Endodermal cell (in vitro differentiated cells): ENCODE measurements at places on chromosomes 7 and 10. TPM values are rescaled to one million over a fixed set of nuclear protein-coding genes. Genes with fewer than 3 reads are reported as not detected.

DNA sequence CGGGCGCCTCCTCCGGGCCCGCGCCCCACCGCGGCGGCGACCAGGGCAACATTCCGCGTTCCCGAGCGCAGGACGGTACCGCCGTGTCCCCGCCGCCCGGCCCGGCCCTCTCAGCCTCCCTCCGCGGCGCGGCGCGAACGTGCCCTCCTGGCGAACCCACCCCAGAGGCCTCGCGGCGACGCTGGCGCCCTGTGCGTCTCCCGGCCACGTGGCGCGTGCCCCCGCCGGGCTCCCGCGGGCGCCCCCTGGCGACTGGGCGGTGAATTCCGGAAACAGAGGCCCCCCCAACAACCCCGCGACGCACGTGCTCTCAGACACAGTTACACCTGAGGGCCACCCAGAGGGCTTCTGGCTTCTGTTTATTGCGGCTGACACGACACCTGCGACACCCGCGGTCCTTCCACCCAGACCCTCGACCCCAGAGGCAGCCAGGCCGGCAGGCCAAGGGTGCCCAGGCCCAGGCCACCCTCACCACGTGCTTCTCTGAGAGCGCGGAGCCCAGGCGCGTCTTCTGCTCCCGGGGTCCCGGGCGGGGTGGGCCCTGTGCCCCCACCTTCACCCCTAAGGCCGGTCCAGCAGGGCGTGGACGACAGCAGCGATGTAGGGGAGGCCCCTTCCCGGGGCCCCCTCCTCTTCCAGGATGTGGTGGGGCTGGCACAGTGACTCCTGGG, at the start of gene SAP25:
TSS of gene SAP25 (minus strand) at position 210 of the 671 bp plus-strand sequence. CDS start at position 52, 158 bp downstream.
- no peaks in the 10 kb centered on the region for H3K27me3 ChIP-seq
- H3K4me3 ChIP-seq, result no peak within 1 kb of the TSS
- H3K4me1 ChIP-seq, result peaks cover 4% of the 10 kb centered on the region
- H3K36me3 ChIP-seq, result peaks cover 10% of the 10 kb centered on the region

- H3K4me3 ChIP-seq, result peak overlapping the region; percentile 84
- DNase-seq, result peak; percentile 93
These were observed 123.7 kb downstream of the TACC2 start for GRCh38 chr10:122112625-122113160.

DNA sequence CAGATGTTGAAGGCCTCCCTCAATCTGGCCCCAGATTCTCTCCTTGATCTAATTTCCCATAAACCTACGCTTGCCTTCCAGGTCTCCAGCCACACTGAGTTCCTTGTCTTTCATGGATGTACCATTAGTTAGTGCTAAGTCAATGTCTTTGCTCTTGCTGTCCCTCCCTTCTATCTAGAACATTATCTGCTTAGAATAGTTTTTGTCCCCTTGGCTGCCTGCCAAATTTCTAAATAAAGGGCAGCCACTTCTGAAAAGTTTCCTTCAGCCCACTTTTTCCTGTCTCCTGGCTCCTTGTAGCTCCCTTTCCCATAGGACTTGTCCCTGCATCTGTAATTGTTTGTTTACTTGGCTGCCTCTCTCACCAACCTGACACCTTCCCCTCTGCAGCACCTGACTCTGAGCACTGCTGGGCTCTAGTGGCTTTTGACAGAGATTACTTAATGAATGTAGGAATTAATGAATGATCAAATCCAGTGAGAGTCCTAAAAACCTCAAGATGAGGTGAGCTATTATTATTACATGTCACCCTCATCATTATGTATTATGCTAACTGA, 58.3 kb downstream of the CXCL12 start:
- H3K4me3 ChIP-seq, result no peak overlapping the region

DNA sequence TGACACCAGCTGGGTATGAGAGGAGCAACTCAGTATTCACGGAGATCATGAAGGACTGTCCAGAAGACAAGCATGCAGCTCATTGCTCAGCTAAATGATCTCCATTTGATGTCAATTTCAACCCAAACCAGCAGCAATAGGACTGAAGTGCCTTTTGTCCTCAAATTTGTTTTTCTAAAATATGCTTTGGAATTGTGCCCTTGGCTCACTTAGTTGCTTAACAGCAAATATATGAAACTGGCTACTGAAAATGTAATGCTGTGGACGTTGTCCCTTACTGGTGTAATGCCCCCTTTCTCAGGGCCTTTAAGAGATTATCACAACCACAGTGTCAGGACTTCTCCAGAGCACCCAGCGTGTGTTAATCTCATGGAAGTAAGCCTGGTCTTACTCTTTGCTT, 236.2 kb downstream of the SKIDA1 start:
- no peak for DNase-seq
- peak overlapping the region; percentile 84 for H3K4me3 ChIP-seq
- H3K27me3 ChIP-seq, result no peaks in the 10 kb centered on the region
- H3K4me1 ChIP-seq, result peaks cover 17% of the 10 kb centered on the region
- no peak overlapping the region for H3K27ac ChIP-seq

GRCh38 chr7:432933-433332, 86.7 kb downstream of the PDGFA start:
- H3K36me3 ChIP-seq, result no peaks in the 10 kb centered on the region
- no peak for DNase-seq
- H3K27me3 ChIP-seq, result no peaks in the 10 kb centered on the region
- peaks cover 5% of the 10 kb centered on the region for H3K4me1 ChIP-seq
- no peak overlapping the region for H3K4me3 ChIP-seq
- H3K27ac ChIP-seq, result no peak overlapping the region

DNA sequence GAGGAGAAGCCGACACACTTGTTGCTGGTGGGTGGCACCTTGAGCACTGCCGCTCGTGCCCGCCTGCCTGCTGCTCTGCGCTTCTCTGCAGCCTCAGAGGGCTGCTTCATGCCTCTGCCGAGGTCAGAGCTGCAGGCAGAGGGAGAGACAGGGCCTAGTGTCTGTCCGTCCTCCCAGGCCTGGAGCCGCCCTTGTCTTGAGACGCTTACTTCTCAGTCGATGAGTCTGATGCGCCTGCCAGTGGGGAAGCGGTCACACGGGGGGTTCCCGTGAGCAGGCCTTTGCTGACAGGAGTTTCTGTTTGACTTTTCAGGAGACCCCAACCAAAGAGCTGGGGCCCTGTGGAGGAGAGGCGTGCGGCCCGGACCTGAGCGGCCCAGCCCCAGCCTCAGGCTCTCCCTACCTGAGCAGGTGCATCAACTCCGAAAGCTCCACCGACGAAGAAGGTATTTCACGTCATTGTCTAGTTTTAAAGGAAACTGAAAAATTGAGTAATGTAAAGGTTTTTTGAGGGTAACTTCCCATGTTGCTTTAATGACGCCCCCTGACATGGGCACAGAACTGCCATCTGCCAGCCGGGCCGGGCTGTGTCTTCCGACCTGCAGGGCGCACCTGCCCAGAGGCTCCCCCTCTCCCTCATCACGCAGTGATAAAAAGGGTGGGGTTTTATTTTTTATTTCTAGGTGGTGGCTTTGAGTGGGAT, 7.8 kb upstream of the BHLHA15 start:
- no peak overlapping the region for H3K4me3 ChIP-seq
- no peaks in the 10 kb centered on the region for H3K27me3 ChIP-seq
- H3K27ac ChIP-seq, result no peak overlapping the region
- DNase-seq, result no peak

DNA sequence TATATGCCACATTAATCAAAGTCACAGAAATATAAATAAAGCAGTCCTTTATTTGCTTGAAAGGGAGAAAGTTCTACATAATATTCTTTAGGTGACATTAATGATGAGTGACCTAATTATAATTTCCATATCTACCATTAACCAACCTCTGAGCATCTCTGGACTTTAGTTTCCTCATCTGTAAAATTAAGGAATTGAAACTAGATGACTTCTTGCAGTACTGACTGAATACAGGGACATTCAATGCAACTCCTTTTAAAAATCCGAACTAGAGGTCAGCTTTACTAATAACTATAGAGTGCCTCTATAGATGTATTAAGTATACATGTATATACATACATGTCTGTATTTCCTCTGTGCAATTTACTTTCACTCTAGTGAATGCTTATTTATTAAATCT, 3.9 kb downstream of the FMC1 start:
- DNase-seq, result no peak
- no peak overlapping the region for H3K27ac ChIP-seq
- peaks cover 21% of the 10 kb centered on the region for H3K36me3 ChIP-seq
- H3K4me3 ChIP-seq, result no peak overlapping the region
- H3K4me1 ChIP-seq, result no peaks in the 10 kb centered on the region

- H3K4me3 ChIP-seq, result no peak overlapping the region
- no peak overlapping the region for H3K27ac ChIP-seq
- no peaks in the 10 kb centered on the region for H3K36me3 ChIP-seq
- H3K27me3 ChIP-seq, result peaks cover 36% of the 10 kb centered on the region
These were observed 72.7 kb downstream of the RGS10 start for GRCh38 chr10:119469846-119470245.

DNA sequence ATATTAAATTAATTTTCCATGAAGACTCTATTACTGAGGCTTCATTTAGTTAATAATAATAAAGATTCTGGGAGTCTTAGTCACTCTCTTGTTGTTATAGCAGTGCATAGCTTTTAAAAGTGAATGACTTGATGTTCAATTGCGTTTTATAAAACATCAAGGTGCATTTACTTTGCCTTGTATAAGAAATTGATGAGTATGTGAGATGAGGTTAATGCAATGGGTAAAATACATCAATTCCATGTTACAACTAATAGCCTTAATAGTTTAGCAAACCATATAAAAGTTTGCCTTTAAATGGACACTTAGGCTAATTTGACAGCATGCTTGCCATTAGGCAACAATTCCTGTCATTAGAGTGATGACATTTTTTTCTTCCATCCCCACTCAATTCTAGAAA, 173.6 kb upstream of the TEX47 start:
- H3K27me3 ChIP-seq, result peaks cover 3% of the 10 kb centered on the region
- no peaks in the 10 kb centered on the region for H3K4me1 ChIP-seq
- no peak for DNase-seq
- no peaks in the 10 kb centered on the region for H3K36me3 ChIP-seq
- no peak overlapping the region for H3K4me3 ChIP-seq

DNA sequence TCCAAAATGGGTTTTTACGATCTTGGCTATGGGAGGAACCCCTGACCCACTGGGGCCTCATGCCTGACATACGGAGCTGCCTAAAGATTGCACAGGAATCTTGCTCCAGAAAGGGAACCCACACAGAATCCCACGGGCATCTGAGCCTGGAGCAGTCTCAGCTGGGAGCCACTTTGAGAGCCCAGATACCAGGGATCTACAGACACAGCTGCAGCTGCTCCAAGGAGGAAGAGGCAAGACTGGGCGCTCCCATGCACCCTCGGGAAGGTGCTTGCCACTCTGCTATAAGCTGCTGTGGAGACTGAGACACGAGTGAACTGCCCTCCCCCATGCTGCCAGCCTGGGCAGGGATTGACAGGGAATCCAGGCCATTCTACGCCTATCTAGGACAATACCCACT, 202.5 kb downstream of the REEP3 start:
- H3K4me3 ChIP-seq, result no peak overlapping the region
- no peaks in the 10 kb centered on the region for H3K36me3 ChIP-seq
- H3K4me1 ChIP-seq, result peaks cover 4% of the 10 kb centered on the region
- DNase-seq, result no peak

GRCh38 chr10:87842220-87842641, 21.1 kb downstream of the KLLN start:
- no peaks in the 10 kb centered on the region for H3K27me3 ChIP-seq
- H3K27ac ChIP-seq, result no peak overlapping the region
- no peak for DNase-seq
- no peak overlapping the region for H3K4me3 ChIP-seq

- H3K4me3 ChIP-seq, result no peak overlapping the region
- no peaks in the 10 kb centered on the region for H3K27me3 ChIP-seq
- H3K36me3 ChIP-seq, result peaks cover 27% of the 10 kb centered on the region
- no peak overlapping the region for H3K27ac ChIP-seq
These were observed 103.6 kb downstream of the ELMO1 start for GRCh38 chr7:37344886-37345579.

- H3K27ac ChIP-seq, result no peak overlapping the region
- no peaks in the 10 kb centered on the region for H3K4me1 ChIP-seq
- H3K36me3 ChIP-seq, result no peaks in the 10 kb centered on the region
- no peak overlapping the region for H3K4me3 ChIP-seq
- DNase-seq, result peak; percentile 39
These were observed 334.6 kb downstream of the PTPRN2 start for GRCh38 chr7:158252837-158253669.

GRCh38 chr7:105721571-105722104, 140.3 kb upstream of the EFCAB10 start:
- peak; percentile 68 for DNase-seq
- H3K36me3 ChIP-seq, result no peaks in the 10 kb centered on the region
- no peak overlapping the region for H3K27ac ChIP-seq
- H3K27me3 ChIP-seq, result no peaks in the 10 kb centered on the region
- H3K4me1 ChIP-seq, result no peaks in the 10 kb centered on the region

DNA sequence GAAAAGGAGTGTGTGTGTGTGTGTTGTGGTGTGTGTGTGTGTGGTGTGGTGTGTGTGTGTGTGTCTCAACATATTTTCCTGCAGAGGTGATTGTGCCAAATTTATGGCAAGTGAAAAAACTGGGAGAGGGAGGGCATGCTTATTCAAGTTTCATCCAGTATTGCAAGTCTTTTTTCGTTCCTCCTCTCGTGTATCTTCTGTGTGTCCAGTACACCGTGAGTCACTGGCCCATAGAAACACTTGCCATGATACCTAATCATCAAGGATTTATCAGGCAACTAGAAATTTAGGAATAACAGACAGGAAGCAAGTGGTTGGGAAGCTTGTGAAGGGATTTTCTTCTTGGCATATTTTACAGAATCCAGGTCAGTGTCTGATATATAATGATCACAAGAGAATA, 820.5 kb downstream of the GATA3 start:
- H3K4me3 ChIP-seq, result no peak overlapping the region
- H3K27me3 ChIP-seq, result peaks cover 14% of the 10 kb centered on the region
- no peak for DNase-seq
- H3K27ac ChIP-seq, result no peak overlapping the region
- no peaks in the 10 kb centered on the region for H3K4me1 ChIP-seq

- DNase-seq, result no peak
- H3K4me1 ChIP-seq, result peaks cover 5% of the 10 kb centered on the region
- H3K27ac ChIP-seq, result no peak overlapping the region
These were observed 10.1 kb downstream of the PFKFB3 start for GRCh38 chr10:6212806-6213205.

- H3K4me3 ChIP-seq, result no peak overlapping the region
- no peak overlapping the region for H3K27ac ChIP-seq
- peaks cover 8% of the 10 kb centered on the region for H3K4me1 ChIP-seq
- DNase-seq, result no peak
- peaks cover 3% of the 10 kb centered on the region for H3K36me3 ChIP-seq
These were observed 4.8 kb downstream of the EGR2 start for GRCh38 chr10:62811159-62811875.

PRSS2 gene
- total RNA-seq, result 9.6 to 17.8 TPM (median 9.9 TPM) in 3 replicates

LEP gene
- total RNA-seq, result not detected in 3 replicates

GIMAP7 gene
- total RNA-seq, result not detected in 3 replicates

TWIST1 gene
- 0.88 and 1.5 TPM in 2 replicates for total RNA-seq
